ENCODE measurements at places on chromosomes 3 and 15.
A peak's percentile ranks its signal among the peaks of the same experiment; 100 is the strongest.

DNA sequence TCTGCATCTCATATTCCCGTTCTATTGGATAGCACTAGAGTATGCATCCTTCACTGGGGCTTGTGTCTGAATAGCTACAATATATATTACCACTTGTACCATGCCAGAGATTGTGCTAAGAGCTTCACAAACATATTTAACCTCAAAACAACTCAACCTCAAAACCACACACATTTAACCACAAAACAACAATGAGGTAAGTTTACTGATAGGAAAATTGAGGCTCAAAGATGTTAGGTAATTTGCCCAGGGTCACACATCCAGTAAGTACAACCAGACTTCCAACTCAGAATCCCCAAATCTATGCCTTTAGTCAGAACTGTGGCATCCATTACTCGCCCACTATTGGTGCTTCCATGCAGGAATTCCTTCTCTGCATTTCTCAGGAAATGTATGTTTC lies 220.0 kb downstream of the FAM43A start:
- H3K27me3 ChIP-seq, result no peaks in the 10 kb centered on the region
- H3K4me3 ChIP-seq, result no peak overlapping the region
- no peaks in the 10 kb centered on the region for H3K4me1 ChIP-seq
- H3K36me3 ChIP-seq, result no peaks in the 10 kb centered on the region

- no peak overlapping the region for H3K27ac ChIP-seq
- no peaks in the 10 kb centered on the region for H3K4me1 ChIP-seq
- no peaks in the 10 kb centered on the region for H3K36me3 ChIP-seq
- no peaks in the 10 kb centered on the region for H3K27me3 ChIP-seq
- no peak for ATAC-seq
Measured at GRCh38 chr3:62201438-62202035, 171.8 kb downstream of the FEZF2 start.

GRCh38 chr3:118799303-118799702 lies 235.3 kb downstream of the IGSF11 start:
- ATAC-seq, result no peak
- no peaks in the 10 kb centered on the region for H3K4me1 ChIP-seq
- no peaks in the 10 kb centered on the region for H3K36me3 ChIP-seq
- H3K27me3 ChIP-seq, result no peaks in the 10 kb centered on the region
- H3K27ac ChIP-seq, result no peak overlapping the region

DNA sequence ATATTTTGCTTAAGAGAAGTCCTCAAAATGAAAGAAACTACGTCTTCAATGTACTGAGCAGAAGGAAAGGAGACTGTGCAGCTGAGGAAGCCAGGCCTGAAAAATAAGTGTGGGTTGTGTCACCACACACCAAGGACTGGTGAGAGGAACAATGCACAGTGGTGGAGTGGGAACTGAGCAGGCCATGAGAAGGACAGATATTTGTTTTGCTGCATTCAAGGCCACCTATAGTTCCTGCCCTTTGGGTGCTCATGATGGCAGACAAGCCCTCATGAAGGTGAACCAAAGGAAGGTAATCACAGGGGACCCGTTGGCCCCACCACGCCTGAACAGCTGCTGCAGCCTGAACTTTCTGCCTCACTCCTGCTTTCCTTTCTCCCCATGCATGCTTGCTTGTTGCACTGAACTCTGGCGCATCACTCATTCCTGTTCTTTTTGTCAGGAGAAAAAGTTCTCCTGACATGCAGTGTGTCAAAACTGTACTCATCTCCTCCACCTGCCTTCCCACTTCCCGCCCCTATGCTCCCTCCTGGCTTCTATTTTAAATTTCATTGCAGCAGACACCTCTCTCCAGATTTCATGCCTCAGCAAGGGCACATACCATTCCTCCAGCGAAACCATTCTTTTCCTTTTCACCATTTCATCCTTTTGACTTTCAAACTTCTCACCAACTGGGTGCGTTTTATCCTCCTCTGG lies 2.2 kb upstream of the RNF7 start:
- no peak for ATAC-seq
- peaks cover 19% of the 10 kb centered on the region for H3K4me1 ChIP-seq
- H3K27ac ChIP-seq, result no peak overlapping the region
- no peaks in the 10 kb centered on the region for H3K36me3 ChIP-seq

- H3K4me1 ChIP-seq, result peaks cover 21% of the 10 kb centered on the region
- H3K36me3 ChIP-seq, result no peaks in the 10 kb centered on the region
- H3K27ac ChIP-seq, result peak overlapping the region; percentile 87
- H3K4me3 ChIP-seq, result peak overlapping the region; percentile 75
- H3K27me3 ChIP-seq, result no peaks in the 10 kb centered on the region
Measured at GRCh38 chr15:67064607-67065530, 533 bp upstream of the SMAD3 start.

DNA sequence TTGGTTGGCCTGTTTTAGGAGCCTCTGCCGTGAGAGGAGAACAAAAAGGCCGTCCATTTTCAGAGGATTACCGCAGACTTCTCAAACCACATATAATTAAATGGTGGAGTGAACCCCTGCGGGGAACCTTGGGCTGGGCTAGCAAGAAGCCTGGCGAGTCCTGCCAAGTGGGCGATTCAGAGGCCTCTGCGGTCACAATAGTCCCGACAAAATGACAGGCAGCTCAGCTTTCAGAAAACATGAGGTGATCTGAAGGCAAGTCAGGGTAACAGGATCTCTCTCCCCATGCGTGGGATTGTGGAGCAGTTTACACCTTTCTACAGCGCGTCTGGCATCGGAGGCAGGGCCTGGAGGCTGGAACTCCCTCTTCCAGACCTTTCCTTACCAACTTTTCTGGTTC lies 134.8 kb downstream of the ASB7 start:
- peaks cover 5% of the 10 kb centered on the region for H3K4me1 ChIP-seq
- no peak overlapping the region for H3K27ac ChIP-seq
- H3K36me3 ChIP-seq, result no peaks in the 10 kb centered on the region
- no peak overlapping the region for H3K4me3 ChIP-seq

DNA sequence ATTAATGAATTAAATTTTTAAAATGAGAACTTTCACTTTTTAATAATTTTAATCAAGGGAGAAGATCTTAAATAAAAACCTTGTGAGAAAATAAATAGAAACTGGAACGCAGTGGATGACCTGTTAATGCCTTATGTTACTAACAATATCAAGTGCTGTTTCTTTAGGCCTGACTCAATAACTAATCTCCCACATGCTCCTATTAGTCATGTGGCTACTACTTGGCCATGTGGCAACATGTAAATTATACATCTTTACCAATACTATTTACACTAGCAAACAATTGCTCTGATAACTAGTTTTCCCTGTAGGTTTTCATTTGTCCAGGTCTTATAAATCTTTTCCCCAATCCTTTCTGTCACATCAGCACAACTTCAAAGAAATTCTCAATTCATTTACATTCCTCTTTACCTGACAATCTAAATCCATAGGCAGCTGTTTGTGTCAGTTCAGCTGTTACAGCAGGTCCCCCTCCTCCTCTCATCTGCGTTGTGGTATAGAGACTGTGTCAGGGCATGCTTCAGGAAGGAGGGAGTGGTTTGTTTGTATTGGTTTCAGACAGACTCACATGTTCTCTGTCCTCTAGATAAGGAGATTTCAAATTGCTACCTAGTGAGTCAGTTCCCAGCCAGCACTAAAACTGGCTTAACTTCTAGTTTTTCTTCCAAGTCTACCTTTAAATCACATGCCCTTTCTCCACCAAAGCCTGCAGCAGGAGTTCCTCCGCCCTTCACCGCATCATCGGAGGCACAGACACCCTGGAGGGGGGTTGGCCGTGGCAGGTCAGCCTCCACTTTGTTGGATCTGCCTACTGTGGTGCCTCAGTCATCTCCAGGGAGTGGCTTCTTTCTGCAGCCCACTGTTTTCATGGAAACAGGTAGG lies 11.3 kb upstream of the C3orf52 start:
- peaks cover 12% of the 10 kb centered on the region for H3K27me3 ChIP-seq
- ATAC-seq, result no peak
- no peaks in the 10 kb centered on the region for H3K36me3 ChIP-seq
- H3K4me1 ChIP-seq, result no peaks in the 10 kb centered on the region
- no peak overlapping the region for H3K27ac ChIP-seq

DNA sequence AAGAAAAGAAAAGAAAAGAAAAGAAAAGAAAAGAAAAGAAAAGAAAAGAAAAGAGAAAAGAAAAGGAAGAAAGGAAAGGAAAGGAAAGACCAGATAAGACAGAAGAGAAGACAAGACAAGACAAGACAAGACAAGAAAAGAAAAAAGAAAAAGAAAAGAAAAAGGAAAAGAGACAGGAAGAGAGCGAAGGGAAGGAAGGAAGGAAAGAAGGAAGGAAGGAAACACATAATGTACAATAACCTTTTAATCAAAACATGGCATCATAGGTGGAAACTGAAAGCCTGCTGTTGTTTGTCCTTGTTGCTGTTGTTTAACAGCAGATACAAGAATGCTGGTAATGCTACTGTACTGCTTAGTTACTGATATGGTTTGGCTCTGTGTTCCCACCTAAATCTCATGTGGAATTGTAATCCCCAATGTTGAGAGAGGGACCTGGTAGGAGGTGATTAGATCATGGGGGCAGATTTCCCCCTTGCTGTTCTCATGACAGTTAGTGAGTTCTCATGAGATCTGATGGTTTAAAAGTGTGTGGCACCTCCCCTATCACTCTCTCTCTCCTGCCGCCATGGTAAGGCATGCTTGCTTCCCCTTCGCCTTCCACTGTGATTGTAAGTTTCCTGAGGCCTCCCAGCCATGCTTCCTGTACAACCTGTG lies 67.3 kb downstream of the MCF2L2 start:
- H3K36me3 ChIP-seq, result no peaks in the 10 kb centered on the region
- no peak for ATAC-seq
- no peaks in the 10 kb centered on the region for H3K4me1 ChIP-seq
- H3K4me3 ChIP-seq, result no peak overlapping the region
- H3K27ac ChIP-seq, result no peak overlapping the region

DNA sequence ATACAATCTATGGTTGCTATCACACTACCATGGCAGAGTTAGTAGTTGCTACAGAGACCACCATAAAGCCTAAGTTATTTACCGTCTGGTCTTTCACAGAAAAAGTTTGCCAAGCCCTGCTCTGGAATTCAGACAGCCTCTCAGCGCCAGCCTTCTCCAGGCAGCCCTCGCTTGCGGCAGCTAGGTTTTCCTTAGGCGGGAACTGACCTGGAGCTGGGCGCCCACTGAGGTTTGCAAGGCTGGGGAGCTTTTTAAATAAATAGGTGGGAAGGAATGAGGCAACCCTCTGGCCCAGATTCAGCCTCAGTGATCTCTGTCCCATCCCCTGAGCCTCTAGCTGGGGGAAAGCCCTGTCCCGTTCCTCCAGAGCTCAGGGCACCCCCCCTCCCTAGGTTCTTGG lies 1.2 kb downstream of the CTSH start:
- no peak for ATAC-seq
- peak overlapping the region; percentile 53 for H3K4me3 ChIP-seq
- H3K4me1 ChIP-seq, result no peaks in the 10 kb centered on the region

GRCh38 chr15:58517682-58518525 lies 86.1 kb downstream of the LIPC start:
- H3K27me3 ChIP-seq, result no peaks in the 10 kb centered on the region
- H3K4me3 ChIP-seq, result no peak overlapping the region
- no peaks in the 10 kb centered on the region for H3K4me1 ChIP-seq
- no peaks in the 10 kb centered on the region for H3K36me3 ChIP-seq
- no peak overlapping the region for H3K27ac ChIP-seq

DNA sequence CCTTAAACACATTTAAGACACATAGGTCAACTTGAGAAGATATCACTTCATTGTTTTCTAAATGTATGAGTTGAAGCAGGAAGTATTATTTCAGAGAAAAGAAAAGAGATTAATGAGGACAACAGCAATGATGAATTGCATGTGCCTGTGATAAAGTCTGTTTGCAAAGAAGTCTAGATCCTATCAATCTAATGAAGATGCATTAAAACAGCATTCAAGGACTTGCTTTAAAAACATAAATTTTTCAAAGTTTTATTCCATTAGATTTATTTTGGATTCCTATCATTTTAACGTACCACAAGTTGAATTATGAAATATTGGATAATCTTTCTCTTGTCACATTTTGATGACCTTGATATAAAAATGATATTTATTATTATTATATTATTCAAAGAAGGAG lies 642.5 kb upstream of the CCDC54 start:
- H3K27me3 ChIP-seq, result no peaks in the 10 kb centered on the region
- no peaks in the 10 kb centered on the region for H3K36me3 ChIP-seq
- H3K4me3 ChIP-seq, result no peak overlapping the region

GRCh38 chr3:117074826-117075225 lies 365.2 kb downstream of the TUSC7 start:
- H3K27ac ChIP-seq, result no peak overlapping the region
- no peaks in the 10 kb centered on the region for H3K4me1 ChIP-seq
- no peak overlapping the region for H3K4me3 ChIP-seq
- H3K27me3 ChIP-seq, result no peaks in the 10 kb centered on the region
- ATAC-seq, result peak; percentile 22

GRCh38 chr15:95918525-95918924 lies 412.0 kb upstream of the NR2F2 start:
- no peaks in the 10 kb centered on the region for H3K36me3 ChIP-seq
- no peak overlapping the region for H3K4me3 ChIP-seq
- ATAC-seq, result no peak
- no peak overlapping the region for H3K27ac ChIP-seq

DNA sequence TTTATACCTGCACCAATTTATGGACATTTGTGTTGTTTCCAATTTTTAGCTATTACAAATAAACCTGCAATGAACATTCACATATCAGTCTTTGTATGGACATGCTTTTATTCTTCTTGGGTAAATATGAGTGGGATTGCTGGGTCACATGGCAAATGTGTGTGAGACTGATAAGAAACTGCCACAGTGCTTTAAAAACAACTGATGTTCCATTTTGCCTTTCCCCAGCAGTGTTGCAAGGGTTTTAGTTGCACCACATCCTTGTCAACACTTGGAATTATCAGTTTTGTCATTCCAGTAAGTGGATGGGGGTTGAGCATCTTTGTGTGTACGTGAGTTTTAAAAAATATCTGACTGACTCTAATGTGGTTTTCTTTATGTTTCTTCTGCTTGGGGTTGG lies 191.2 kb downstream of the PLCL2 start:
- no peaks in the 10 kb centered on the region for H3K27me3 ChIP-seq
- H3K36me3 ChIP-seq, result no peaks in the 10 kb centered on the region
- no peak overlapping the region for H3K4me3 ChIP-seq
- no peak overlapping the region for H3K27ac ChIP-seq
- ATAC-seq, result no peak

- no peak for ATAC-seq
- no peak overlapping the region for H3K27ac ChIP-seq
- H3K4me3 ChIP-seq, result no peak overlapping the region
- H3K27me3 ChIP-seq, result no peaks in the 10 kb centered on the region
- no peaks in the 10 kb centered on the region for H3K36me3 ChIP-seq
Measured at GRCh38 chr3:55647063-55647462, 160.0 kb upstream of the WNT5A start.

- no peak for ATAC-seq
- peak overlapping the region; percentile 8 for H3K27ac ChIP-seq
- no peak overlapping the region for H3K4me3 ChIP-seq
- no peaks in the 10 kb centered on the region for H3K27me3 ChIP-seq
- H3K36me3 ChIP-seq, result no peaks in the 10 kb centered on the region
Measured at GRCh38 chr15:73075160-73075859, 23.0 kb downstream of the NEO1 start.

GRCh38 chr3:9951126-9951525 lies 1.1 kb downstream of the PRRT3 start:
- peaks cover 40% of the 10 kb centered on the region for H3K4me1 ChIP-seq
- no peaks in the 10 kb centered on the region for H3K27me3 ChIP-seq
- H3K4me3 ChIP-seq, result no peak overlapping the region
- H3K36me3 ChIP-seq, result peaks cover 19% of the 10 kb centered on the region
- H3K27ac ChIP-seq, result no peak overlapping the region

GRCh38 chr3:193943200-193943599 lies 192.7 kb upstream of the HES1 start:
- no peaks in the 10 kb centered on the region for H3K36me3 ChIP-seq
- no peaks in the 10 kb centered on the region for H3K27me3 ChIP-seq
- H3K27ac ChIP-seq, result no peak overlapping the region

GRCh38 chr15:70512772-70513362 lies 250.5 kb downstream of the UACA start:
- H3K27ac ChIP-seq, result no peak overlapping the region
- no peaks in the 10 kb centered on the region for H3K4me1 ChIP-seq
- no peaks in the 10 kb centered on the region for H3K36me3 ChIP-seq
- peaks cover 5% of the 10 kb centered on the region for H3K27me3 ChIP-seq
